Left renal pelvis (tissue), 4 donors: ENCODE measurements at places on chromosomes 11 and 22.

- DNase-seq: no peak
These were observed at the start of gene ACTN3 for GRCh38 chr11:66546368-66546965. Gene ACTN3 (plus strand): TSS chr11:66546903. CDS start chr11:66546938, 35 bp downstream.

- DNase-seq: no peak
These were observed 14.7 kb downstream of the SCUBE2 start for GRCh38 chr11:9076661-9077060.

- DNase-seq: no peak
These were observed 5.6 kb downstream of the DERL3 start for GRCh38 chr22:23833017-23833751.

DNA sequence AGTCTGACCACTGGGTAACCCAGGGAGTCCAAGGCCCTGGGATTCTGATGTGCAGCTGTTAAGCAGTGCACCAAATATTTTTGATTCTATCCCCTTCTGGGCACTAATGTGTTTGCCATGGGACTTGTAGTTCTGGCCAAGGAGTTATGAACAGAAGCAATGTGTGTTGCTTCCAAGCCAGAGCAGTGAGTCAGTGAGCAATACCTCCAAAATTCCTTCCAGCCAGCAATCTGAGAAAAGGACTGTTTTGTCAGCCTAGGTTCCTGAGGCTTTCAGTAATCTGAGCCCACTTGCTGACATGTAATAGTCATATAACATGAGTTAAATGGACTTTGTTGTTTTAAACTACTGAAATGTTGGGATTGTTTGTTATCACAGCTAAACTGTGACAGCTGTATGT lies 311.4 kb downstream of the NELL1 start:
- no peak for DNase-seq

GRCh38 chr11:70381872-70382861 lies 16.2 kb upstream of the CTTN start:
- DNase-seq: no peak

DNA sequence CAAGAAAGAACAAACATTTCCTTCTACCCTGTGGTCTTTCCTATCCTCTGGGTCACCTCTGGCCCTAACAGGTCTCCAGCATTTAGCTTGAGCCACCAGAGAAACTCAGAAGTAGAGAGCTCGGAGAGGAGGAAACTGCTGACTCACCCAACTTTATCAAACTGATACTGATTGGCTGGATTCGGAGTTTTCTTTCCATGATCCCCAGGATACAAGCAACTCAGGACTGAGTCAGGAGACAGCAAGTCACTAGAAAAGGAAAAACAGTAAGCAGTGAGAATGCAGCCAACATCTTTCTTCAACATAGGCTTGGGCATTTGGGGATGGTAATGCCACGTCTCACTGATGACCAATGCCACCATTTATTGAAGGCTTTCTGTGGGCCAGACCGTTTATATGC lies 32.7 kb downstream of the THOC5 start:
- DNase-seq: no peak

- DNase-seq: no peak
These were observed 33.9 kb upstream of the MN1 start for GRCh38 chr22:27835446-27835845.

GRCh38 chr11:34510673-34511072 lies 2.9 kb downstream of the ELF5 start:
- DNase-seq: no peak

DNA sequence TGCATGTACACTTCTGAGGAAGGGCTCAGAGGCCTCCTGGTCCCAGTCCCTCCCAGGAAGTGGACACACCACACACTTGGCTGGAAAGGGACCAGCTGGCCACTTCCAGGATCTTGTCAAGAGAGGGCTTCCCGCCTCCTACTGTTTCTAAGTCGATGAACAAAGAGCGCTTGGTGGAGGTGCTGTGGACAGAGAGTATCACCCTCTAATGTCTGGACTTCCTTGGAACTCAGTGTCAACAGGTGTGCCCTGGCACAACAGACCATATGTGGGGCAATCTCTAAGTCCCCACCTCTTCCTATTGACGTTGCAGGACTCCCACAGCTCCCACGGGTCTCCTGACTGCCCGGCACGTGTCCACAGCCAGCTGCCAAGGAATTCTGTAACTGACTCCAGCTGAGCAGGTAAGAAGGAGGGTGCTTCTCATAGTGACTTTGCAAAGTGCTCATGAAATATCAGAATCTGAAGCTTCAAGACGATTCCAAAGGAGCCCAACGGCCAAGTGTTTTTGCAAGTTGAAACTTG lies 16.1 kb downstream of the POU2AF1 start:
- DNase-seq: no peak

DNA sequence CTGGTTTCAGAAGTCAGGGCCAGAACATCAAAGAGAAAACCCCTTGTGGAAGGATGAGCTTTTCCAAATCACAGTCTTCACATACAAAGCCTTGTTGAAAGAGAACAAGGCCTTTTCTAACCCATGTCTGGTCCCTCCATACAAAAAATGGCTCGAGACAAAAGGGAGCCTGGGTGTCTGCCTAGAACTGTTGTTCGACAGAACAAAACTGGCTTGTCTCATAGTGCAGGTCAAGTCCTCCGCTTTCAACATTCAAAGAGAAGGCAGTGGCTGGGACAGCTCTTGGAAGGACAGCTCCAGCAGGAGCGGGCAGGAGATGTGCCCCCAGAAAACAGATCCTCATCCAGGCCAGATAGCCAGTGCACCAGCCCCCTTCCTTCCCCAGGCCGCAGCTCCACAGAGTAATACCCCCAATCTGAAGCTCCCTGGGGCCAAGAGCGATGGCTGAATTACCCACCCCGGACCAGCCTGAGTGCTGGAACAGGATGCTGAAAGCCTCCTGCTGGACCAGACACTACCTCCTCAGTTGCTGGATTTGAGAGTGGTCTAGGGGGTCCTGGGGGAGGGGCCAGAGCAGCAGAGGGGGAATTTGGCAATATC lies 27.6 kb downstream of the USH1C start:
- no peak for DNase-seq

DNA sequence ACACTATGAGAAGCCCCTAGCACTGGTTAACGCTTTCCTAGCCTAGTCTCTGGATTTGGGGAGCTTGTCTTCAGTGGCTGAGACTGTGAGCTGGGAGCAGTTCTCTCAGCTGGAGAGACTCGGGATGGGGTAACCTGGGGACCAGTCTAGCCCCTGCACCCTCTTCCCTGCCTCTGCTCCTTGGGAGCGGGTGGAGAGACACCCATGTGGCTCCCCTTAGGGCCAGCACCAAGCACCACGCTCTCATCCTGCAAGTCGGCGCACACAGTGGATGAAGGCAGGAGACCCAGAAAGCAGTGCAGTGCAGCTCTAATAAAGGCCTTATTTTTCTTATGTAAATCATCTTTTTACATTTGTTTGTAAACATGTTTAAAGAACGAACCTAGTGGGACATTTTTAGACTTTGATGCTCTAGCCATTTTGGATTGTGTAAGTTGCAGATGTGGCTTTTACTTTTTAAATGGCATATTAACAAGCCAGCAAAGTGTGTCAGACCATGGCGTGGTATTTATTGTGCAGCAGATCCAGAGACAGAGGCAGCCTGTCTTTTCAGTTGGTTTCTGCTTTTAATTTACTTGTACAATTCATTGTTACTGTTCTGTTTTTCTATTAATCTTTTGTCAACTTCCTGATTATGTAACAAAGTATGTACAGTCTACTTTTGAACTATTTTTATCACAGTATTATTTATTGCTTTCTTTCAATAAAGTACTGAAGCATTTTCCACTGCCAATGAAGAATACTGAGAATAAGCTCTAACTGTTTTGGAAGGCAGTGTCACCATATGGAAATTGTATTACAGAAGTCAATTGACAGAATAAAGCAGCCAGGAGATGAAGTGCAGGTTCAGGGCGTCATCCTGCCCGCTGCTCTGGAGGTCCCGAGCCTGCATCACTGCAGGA lies 14.4 kb upstream of the CTTN start:
- no peak for DNase-seq

DNA sequence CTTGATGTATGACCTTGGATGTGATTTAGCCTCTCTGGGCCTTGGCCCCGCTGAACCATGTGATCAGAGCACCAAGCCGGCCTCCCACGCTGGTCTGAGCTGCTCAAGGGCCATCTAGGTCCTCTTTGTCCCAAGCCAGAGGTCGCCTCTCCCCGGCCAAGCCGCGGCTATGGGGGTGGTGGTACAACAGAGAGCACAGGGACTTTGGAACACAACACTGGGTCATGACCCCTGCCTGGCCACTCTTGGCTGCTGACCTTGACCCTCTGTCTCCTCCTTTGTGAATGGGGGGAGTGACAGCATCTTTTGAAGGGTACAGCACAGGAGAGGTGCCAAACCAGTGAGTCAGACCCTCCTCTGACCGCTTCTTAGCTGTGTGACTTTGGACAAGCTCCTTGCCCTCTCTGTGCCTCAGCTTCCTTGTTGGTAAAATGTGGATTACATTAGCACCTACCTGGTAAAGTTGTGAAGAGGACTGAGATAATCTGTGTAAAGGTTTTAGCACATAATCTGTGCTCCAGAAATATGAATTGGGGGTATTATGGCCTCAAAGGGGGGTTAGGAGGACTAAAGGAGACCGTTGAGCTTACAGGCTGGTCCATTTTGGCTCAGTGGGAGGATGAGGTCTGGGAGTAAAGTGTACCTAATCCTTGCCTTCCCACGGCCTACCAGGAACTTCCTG lies 4.7 kb downstream of the SCYL1 start:
- DNase-seq: no peak

DNA sequence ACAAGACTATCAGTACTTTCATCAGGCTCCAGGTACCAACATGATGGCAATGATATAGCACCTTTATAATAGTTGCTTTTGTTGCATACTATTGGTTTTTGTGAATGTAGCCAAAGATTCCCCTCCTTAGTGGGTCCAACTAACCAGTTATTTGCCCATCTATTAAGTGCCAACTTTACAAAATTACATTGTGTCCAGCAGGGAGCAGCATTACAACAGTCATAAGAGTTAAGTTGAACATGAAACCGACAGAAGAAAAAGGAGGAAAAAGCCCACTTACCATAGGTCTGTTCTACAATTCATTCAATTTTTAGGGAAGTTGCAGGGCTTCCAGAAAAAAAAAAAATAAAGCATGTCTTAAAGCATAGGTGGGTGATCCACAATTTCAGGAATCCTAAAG lies 21.6 kb downstream of the IMMP1L start:
- no peak for DNase-seq

DNA sequence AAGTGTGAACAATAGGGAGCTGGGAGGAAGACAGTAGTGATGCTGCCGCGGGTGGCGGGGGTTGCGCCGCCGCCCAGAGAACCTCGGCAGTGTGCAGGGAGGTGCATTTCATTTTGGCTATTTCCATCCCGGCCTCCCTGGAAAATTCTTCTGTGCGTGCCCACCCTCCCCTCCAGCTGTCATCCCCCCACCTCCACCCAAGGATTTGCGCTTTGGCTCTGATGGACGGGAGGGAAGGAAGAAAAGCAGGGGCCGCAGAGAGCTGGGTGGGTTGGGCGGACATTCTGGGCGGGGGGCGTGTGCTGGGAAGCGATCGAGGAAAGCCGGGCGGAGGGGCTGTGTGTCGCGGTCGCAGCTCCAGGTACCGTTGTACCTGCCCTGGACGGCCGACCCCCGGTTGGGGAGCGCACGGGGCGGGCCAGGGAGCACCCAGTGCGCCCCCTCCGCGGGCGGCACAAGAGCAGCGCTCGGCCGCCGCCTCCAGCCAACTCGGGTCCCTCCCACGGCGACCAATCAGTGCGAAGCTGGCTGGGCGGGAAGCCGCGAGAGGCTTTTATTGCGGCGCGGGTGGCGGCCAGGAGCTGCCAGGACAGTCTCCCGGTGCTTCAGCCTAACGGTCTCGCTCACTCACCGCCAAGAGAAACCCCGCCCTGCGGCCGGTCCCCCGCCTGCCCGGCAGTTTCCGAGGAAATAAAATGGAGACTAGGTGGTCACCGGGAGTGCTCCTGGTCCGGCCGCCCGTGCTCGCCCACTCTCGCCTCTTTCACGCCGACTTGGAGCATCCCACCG lies 1.6 kb downstream of the NCAM1 start:
- DNase-seq: no peak

- DNase-seq: no peak
These were observed 4.8 kb upstream of the POLDIP3 start for GRCh38 chr22:42619261-42620063.

GRCh38 chr11:128688031-128688713 lies 5.7 kb upstream of the FLI1 start:
- DNase-seq: no peak

DNA sequence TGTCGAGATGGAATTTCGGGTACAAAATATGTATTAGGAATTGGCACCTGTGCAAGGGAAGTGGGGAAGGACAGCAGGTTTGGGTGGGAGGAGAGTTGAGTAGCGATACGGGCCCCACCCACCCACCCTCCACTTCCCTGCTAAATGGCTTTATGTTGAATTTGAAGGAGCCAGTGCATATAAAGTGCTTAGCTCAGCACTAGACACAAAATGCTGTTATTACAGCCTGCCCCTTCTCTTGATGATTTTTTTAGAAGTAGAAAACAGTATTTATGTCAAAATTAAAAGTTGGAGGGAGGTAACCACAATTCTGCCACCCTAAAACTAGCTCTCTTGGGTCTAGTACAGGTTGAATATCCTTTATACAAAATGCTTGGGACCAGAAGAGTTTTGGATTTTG lies 59.3 kb upstream of the SUSD2 start:
- DNase-seq: no peak

DNA sequence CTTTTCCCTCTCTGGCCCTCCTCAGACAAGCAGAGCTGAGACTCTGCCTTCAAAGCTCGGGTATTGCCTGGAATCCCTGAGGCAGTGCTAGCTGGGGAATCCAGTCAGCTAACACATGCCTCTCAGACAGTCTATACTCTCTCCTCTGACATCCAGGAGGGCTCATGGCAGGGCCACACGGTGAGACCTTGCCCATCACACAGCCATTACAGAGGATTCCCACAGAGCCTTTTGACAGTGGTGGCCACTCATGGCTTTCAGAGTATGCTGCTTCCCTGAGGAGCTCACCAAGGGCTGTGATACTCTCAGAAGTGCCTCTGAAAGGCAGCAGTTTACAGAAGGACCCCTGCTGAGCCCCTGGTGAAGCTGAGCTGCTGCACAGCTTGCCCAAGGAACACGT lies 165.3 kb downstream of the RRAS2 start:
- DNase-seq: no peak

- DNase-seq: no peak
These were observed 100.0 kb downstream of the RPS6KA4 start for GRCh38 chr11:64458997-64459396.

DNA sequence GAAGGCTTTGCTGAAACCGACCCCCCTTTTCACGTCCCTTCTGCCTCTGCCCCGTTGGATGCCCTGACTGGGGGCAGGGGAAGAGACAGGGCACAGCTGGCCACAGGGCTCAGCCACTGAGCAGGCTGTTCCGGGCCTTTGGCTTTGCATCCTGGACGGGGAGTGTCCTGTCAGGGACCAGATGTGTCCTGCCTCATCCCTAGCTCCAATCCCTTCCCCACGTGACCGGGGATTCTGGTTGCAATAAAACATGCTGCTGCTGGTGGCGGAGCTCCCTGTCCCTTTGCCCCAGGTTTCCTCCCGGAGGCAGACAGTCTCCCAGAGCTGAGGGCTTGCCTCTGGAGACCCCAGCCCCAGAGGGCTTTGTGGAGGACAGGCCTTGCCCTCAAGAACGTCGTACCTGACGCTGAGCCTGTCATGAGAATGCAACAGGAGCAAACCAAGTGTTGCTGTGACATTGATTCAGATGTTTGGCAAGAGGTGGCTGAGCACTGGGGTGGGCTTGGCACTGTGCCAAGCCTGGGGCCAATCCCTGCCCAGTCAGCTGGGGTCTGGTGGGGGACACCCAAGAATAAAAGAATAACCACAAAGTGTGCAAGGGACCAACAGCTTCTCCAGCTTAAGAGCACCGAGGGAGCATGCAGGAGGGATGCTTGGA lies 7.3 kb downstream of the CDC42EP2 start:
- no peak for DNase-seq

- DNase-seq: no peak
These were observed 62.0 kb downstream of the YAP1 start for GRCh38 chr11:102172127-102172848.
